Tibial artery (tissue), 4 donors: ENCODE measurements at places on chromosomes 6 and 20.

DNA sequence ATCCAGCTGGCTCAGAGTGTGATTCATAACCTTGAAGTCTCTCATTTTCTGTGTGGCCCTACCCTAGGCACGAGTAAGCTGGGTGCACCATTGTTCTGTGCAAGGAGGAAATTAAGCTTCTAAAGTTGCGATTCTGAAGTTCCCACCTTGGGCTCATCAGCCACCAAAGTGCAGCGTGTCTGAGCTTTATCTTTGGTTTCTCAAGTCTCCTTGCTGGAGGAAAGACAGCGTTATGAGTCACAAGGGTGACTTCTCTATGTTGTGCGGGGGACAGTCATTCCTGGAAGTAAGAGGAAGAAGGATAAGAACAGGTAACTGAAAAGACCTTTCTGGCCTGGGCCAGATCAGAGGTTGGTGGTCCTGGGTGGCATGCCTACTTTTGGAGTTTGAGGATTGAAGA, 16.8 kb downstream of the MRAP2 start:
- DNase-seq: no peak

- no peak for DNase-seq
Observed at GRCh38 chr6:40717411-40718057, 130.4 kb upstream of the LRFN2 start.

DNA sequence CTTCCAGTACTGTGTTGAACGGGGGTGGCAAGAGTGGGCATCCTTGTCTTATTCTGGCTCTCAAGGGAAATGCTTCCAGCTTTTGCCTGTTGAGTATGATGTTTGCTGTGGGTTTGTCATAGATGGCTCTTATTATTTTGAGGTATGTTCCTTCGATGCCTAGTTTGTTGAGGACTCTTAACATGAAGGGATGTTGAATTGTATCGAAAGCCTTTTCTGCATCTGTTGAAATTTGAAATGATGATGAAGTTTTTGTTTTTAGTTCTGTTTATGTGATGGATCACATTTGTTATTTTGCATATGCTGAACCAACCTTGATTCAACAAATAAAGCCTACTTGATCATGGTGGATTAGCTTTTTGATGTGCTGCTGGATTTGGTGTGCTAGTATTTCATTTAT, 48.0 kb downstream of the RPRD1B start:
- DNase-seq: no peak

- DNase-seq: no peak
Observed at GRCh38 chr6:14807130-14807529, 438.7 kb upstream of the JARID2 start.

GRCh38 chr20:18972251-18972876, 158.8 kb downstream of the SCP2D1 start:
- no peak for DNase-seq

GRCh38 chr20:33838035-33838864, 27.1 kb downstream of the CHMP4B start:
- no peak for DNase-seq

- no peak for DNase-seq
Observed at GRCh38 chr6:53375847-53376246, 27.1 kb upstream of the ELOVL5 start.

- DNase-seq: peak; percentile 73
Observed at GRCh38 chr6:13371421-13372072, 43.2 kb upstream of the TBC1D7 start.

DNA sequence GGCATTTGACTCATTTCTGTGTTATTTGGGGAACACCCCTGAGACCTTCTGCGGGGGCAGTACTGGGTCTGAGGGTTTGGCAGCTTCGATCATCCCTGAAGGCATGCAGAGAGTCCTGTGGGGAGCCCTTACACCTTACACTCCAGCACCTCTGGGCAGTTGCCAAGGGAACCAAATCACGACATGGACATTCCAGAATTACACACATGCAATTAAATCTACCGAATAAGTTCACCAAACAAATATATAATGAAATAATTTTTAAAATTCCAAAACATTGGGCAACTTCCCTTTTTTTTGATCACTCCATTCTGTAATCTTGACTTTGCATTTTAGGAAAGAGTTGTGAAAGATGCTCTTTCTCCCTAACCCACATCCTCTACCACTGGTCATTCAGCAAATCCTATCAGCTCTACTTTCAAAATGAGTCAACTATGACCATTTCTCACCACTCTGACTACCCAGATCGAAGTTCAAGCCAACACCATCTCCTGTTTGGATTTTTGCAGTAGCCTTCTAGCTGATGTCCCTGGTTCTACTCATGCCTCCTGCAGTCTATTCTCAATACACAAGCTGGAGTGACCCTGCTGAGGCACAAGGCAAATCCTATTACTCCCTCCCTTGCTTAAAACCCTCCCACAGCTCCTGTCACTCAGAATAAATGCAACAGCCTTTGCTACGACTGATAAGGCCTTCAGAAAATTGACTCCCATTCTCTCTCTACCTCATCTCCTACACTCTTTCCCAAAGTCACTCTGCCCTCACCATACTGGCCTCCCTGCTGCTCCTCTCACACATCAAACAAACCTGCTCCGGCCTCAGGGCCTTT, 533.3 kb downstream of the HACE1 start:
- DNase-seq: peak; percentile 30

DNA sequence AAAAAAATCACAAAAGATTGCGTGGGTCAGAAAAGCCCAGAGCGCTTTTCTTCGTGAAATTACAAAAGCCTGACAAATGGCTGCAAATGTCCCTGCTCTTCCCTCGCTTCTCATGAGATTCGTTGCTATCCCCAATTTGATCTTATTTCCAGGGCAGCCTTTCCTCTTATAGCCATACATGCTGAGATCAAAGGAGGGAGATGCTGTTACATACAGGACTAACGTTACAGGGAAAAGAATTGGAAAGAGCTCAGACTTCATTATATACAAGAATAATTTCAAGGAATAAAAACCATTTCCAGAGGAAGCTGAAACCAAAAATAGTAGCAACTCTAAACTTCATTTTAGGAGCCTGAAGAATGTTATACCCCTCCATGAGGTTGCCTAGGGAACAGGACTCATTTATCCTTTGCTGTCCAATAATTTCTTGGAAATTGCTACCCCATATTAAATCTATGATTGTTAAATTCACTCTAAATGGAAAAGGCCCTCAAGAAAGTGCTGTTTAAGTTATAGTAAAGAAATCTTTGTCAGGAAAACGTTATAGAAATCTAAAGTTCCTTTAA, 81.0 kb downstream of the METTL24 start:
- DNase-seq: no peak

- DNase-seq: no peak
Observed at GRCh38 chr6:170597278-170597677, 12.8 kb upstream of the PDCD2 start.

- DNase-seq: no peak
Observed at GRCh38 chr20:44983093-44983674, 16.9 kb downstream of the STK4 start.

GRCh38 chr20:12777016-12777415, 231.8 kb upstream of the SPTLC3 start:
- no peak for DNase-seq

DNA sequence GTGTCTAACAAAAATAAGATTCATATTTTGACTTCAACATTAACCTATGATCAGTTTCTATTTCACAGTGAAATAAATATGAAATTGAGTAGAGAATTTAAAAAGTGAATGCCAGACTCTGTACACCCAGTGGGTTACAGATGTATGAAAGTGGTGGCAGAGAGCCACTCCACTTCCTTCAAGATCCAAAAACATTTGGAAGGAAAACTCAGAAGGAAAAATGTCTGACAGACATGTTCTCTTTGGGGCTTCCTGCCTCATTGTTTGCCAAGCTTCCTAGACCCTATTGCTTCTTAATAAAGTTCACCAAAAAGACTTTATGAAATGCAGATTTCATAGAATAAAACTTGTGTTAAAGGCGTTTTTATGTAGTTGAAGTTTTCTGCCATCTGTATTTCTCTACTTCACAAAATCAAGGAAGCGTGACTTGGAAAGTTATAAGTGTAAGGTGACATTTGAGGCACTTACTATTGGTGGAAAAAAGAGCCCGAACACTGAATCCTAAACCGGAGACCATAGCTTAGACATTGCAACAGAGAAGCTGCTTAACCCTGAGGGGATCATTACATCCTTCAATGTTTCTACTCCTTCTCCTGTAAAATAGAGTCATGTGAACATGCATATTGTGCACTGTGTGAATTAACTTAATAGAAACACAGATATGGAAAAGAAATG, 12.8 kb downstream of the HMGCLL1 start:
- DNase-seq: no peak

GRCh38 chr6:53466257-53466656, 78.6 kb downstream of the GCLC start:
- no peak for DNase-seq

DNA sequence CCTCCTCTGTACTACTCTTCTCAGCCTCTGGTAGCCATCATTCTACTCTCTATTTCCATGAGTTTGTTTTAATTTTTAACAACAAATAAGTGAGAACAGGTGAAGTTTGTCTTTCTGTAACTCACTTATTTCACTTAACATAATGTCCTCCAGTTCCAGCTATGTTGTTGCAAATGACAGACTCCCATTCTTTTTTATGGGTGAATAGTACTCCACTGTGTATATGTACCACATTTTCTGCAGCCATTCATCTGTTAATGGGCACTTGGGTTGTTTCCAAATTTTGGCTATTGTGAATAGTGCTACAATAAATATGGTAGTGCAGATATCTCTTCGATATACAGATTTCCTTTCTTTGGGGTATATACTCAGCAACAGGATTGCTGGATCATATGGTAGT, 73.7 kb upstream of the TNFRSF21 start:
- DNase-seq: no peak

DNA sequence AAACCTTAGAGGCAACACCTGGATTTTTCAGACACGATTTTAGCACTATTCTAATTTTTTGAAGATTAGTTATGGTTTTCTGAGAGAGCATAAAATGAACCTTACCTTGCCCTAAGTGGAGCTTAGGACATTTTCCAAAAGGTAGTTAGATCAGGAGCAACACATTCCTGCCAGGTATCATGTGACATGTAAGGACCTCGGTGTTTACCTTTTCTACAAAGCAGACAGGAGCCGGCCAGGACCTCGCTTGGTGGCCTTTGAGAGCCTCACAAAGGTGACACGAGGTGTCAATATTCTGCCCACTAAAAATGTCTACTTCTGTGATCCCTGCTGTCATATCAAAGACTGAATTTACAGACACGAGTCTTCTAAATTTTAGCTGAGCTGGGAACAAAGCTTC, 174.9 kb downstream of the SMOC2 start:
- no peak for DNase-seq

- DNase-seq: no peak
Observed at GRCh38 chr6:257774-258173, 34.5 kb upstream of the DUSP22 start.

- no peak for DNase-seq
Observed at GRCh38 chr6:134662077-134662700, 287.7 kb downstream of the ALDH8A1 start.

- peak; percentile 98 for DNase-seq
Observed at GRCh38 chr20:44310664-44311639, at the start of gene FITM2. FITM2 (minus strand) TSS chr20:44311202; CDS start chr20:44311148, 54 bp downstream.

DNA sequence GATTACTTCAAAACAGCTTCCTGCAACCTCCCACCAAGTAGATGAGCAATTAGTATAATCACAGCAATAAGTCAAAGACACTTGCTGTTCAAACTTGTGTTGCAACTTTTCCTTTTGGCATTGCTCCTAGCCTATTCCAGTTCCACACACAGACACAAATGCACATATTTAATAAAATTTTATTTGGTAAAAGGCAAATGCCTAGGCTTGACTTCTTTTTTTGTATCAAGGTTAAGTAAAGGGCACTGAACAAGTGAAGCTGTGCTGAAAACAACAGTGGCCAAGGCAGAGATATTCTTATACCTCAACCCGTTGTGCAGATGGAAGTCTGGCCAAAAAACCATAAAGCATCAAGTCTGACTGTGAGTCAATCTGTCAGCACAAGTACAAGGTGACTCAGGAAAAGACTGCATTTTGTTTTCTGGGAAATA, 708.4 kb upstream of the CITED2 start:
- DNase-seq: no peak

- DNase-seq: no peak
Observed at GRCh38 chr6:52063584-52064344, 23.6 kb downstream of the PKHD1 start.

DNA sequence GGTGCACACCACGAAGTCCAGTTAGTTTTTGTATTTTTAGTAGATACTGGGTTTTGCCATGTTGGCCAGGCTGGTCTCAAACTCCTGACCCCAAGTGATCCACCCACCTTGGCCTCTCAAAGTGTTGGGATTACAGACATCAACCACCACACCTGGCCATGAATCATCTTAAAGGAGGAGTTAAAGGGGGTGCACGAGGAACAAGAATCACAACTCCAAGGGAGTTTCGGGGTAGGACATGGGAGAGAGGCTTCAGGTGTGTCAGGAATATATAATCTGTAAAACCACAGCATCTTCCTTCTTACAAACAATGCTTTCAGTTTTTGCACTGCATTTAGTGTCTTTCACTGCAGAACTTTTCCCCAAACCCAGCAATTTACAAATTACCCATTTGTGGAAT, 137.4 kb upstream of the SGK1 start:
- no peak for DNase-seq

DNA sequence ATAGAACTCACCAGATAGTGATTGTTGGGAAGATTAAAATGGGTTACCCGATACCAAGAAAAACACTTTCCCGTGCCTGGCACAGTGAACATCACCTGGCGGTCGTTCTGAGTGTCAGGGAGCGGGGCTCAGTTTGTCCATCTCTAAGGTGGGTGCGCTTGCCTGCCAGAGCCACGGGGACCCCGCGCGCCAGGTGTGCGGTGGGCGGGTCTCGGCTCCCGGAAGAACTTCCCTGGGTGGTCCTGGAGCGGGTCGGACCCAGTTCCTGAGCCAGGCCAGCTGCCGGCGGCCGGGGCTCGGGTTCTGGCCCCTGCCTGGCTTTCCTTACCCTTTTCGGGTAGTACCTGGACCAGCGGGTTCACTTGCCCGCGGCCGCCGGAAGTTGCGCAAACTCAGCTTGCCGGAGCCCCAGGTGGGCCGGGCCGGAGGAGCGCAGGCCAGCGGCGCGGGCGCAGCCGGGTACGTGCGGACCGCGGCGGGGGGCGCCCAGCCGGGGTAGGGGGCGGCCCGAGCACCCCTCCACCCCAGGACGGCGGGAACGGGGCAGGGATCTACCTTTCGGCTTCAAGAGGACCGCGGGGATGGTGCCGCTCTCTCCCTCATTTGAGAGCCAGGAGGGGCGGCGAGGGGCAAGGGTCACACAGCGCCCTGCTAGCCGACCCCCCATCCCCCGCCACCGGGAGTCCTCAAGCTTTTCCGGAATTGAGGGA, 7.5 kb downstream of the FAM110A start:
- no peak for DNase-seq

DNA sequence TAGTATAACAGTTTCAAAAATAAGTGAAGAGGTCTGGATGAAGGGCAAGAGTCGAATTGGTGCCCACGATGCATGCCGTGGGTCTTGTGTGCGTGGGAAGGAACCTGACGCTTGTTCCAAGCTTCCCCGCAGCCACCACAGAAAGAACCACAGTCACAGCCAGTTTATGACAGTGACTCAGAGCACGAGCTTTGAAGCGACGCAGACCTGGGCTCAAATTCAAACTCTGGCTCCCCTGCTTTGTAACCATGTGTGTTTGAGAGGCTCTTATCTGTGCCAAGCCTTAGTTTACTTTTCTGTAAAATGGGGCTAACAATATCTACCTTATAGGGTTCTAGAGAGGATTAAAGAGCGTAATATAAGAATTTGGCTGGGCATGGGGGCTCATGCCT, 65.5 kb downstream of the SYNJ2 start:
- DNase-seq: peak; percentile 66
